Midbrain (tissue), 1 donor: ENCODE measurements at places on chromosomes 6 and 20.

DNA sequence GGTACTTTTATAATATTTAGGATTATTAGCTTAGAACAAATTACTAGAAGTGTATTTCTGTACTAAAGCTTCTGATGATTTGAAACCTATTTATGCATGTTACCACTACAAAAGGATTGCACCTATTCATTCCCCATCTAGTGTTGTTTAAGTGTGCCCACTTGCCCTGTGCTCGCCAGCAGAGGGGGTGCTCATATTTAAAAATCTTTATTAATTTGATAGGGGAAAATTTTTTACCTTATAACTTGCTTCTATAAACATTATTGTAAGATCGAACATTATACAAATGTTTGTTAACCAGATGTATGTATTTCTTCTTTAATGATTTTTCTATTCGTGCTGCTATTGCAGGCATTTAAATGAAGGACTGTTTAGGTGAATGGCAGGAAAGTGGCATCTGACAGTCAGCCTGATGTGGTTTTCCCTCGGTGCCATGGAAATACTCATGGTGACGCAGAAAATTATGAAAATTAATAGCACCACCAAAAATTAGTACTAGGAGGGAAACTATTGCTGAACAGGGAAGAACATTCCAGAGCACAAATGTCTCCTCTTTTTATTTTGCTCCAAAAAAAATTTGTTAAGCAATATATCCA lies 44.1 kb upstream of the FNDC1 start:
- no peak for DNase-seq

GRCh38 chr6:6788394-6789032 lies 200.0 kb downstream of the LY86 start:
- DNase-seq, result no peak

DNA sequence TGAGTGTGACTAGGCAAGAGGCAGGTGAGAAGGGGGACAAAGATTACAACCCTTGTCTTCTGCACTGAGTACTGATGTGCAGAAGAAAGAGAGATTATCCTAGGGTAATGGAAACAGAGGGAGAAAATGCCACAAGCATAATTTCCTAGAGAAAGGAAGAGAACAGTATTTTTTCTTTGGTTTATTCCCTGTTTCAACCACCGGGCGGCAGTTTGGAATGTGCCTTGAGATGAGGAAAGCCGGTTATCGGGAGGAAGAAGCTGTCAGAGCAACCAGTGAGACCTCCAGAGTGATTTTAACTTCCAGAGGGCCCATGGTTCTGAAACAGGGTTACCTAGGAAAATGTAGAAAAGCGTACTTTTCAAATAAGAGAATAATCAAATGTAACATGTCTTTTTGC lies 121.4 kb downstream of the REV3L start:
- DNase-seq, result peak; percentile 62

DNA sequence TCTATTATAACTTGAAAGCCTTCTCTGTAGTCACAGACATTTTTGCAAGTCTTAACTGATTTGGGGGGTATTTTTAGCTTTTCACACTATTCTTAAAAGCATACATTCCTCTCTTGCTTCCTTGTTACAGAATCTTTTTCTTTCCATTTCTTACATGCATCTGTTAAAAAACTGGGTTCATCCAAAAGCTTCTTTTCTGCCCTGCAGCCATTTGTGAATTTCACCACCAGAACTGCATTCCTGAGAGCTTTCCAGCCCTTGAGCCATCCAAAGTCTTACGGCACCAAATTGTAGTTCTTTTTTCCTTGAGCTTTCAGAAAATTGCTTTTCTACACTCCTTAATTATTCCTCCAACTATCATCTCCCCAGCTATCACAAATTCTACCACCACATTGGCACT lies 19.7 kb upstream of the GSTA4 start:
- DNase-seq, result no peak

DNA sequence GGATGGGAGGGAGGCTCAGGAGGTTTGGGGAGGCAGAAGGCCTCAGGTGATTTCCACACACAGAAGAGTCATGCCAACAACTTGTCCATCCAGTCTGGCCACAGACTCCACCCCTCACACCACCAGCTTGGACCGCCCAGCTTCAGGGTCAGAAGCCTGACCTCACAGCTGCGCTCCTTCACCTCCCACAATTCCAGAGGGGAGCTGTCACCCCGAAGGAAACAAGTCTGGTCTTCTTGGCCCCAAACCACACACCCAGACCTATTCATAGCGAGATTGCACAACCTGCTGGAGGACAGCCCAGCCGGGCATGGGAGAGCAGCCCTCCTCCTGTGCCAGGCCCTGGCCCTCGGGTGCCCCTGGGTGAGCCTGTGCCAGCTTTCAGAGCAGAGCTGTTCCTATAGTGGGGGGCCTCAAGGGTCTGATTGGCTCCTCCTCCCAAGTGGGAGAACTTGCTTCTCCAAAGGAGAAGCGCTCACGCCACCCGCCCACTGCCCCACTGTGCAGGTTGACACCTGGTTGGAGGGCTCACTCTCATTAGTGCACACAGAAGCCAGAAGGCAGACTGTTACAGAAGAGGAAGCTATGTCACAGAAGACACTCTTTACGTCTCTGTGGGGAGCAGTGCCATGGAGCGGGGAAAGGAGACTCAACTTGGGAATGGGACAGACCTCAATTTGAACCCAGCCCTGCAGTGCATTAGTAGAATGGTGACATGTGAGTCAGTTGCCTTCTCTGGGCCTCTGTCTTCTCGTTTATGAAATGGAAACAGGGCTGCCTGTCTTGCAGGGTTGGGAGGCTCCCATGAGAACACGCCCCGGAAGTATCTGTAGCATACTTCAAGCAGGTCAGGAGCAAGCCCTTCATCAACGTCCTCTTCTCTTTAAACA lies 128.8 kb downstream of the FOXO3 start:
- peak; percentile 72 for DNase-seq

DNA sequence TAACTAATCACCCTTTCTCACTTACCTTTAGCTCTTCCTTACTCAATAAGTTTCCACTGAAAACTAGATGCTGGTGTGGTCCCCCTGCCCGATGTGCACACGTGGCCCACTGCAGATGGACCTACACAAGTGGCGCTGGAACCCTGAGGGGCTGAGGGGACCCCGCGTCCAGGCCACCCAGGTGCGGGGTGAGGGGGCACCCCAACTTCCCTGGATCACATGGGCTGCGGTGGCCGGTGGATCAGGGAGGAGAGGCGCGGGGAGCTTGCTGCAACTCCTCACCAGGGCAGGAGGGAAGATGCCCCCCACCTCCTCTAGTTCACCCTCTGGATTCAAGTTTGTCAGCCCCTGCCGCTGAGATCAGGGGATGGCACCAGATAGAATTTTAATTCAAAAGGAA lies 12.5 kb upstream of the HLA-DOA start:
- DNase-seq, result no peak

- DNase-seq, result no peak
Observed at GRCh38 chr6:102127253-102127652, 733.7 kb downstream of the GRIK2 start.

GRCh38 chr20:42218621-42219374 lies 600.6 kb upstream of the CHD6 start:
- DNase-seq, result no peak

DNA sequence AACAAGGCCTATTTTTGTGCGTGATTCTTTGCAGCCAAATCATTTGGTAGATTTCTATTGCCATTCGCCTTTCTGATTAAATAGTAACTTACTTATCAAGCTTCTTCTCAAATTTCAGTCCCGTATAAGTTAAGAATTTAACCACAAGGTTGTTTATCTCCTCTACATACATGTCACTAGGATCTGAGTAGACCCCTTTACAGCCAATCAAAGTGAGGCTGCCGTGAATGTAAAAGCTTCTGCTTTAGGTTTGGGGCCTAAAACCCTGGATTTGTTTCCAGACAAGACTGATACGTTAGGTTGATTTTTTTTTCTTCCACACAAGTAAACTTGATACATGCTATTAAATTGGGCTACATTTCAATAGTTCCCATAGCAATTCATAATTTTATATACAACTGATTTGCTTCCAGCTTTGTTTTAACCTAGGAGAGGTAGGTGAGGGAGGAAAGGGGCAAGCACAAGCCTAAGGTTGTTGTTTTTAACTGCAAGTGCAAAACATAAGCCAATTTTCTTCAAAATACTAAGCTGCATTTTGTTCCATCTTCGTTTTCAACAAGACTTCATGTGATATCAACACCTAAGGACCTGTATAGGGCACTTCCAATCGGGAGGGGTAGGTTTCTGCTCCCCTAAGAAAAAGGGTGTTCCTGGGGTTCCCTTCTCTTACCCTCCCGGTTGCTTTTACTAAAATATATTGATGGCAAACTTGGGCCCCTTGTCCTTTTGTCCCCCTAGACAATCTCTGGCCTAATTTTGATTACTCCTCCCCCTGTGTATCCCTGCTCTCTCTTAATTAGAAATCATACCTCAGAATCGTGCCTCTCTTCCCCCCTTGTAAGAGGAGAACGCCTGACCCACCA lies 1.7 kb downstream of the RANBP9 start:
- peak; percentile 39 for DNase-seq
